ENCODE measurements at places on chromosomes 3 and 15. TPM values are rescaled to one million over a fixed set of nuclear protein-coding genes. Genes with fewer than 3 reads are reported as not detected.

Gene CD200
- total RNA-seq = 7.5 TPM

Gene ITGB5
- 14.3 TPM for total RNA-seq

Gene CCR2
- 0.98 TPM for total RNA-seq

Gene ANKUB1
- not detected for total RNA-seq

Gene RHOV
- total RNA-seq = 0.13 TPM

Gene SSUH2
- 1.1 TPM for total RNA-seq

Gene LRRC31
- not detected for total RNA-seq

Gene SLC6A1
- total RNA-seq = 1.2 TPM

Gene NPAP1
- total RNA-seq = not detected

Gene TMPRSS7
- total RNA-seq = not detected

Gene SAMD7
- total RNA-seq = not detected

Measured in muscle of leg (tissue), 16 donors.